ENCODE measurements at places on chromosomes 4 and X. TPM values are rescaled to one million over a fixed set of nuclear protein-coding genes. Genes with fewer than 3 reads are reported as not detected.

Gene NDP
- total RNA-seq, result 1.4 TPM

Gene GPR173
- 2.2 TPM for total RNA-seq

Gene H2BW2
- not detected for total RNA-seq

Gene DIPK2B
- not detected for total RNA-seq

GRCh38 chrX:101488796-101489195, 3.5 kb downstream of the ARMCX4 start:
- DNase-seq, result no peak

GRCh38 chr4:36224972-36225903, 19.1 kb downstream of the ARAP2 start:
- no peak for DNase-seq

DNA sequence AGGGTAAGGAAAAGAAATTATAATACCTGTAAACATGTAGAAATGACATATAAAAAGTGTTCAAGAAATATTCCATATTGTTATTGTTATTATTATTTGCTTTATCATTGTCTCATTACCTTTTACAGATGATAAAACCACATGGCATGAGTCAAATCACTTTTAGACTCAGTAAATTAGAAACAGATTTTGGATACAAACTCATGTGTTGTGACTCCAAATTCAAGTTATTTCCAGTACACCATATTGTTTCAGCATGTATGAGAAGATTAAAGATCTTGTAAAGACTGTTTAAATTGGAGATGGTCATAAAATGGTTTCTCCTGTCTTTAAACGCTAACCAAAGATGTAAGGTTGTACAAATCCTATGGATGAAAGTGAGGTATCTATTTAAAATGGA, 18.1 kb downstream of the PPP1R2C start:
- DNase-seq, result no peak
